NCI-H2029 (cell line): ENCODE measurements at places on chromosomes 11 and 22.

GRCh38 chr11:19952116-19952605 lies 208.1 kb downstream of the DBX1 start:
- DNase-seq = no peak

GRCh38 chr11:69819541-69820070 lies 390 bp upstream of the FGF3 start:
- DNase-seq = no peak

- no peak for DNase-seq
Measured at GRCh38 chr22:50271519-50271970, 1.4 kb upstream of the MAPK11 start.

DNA sequence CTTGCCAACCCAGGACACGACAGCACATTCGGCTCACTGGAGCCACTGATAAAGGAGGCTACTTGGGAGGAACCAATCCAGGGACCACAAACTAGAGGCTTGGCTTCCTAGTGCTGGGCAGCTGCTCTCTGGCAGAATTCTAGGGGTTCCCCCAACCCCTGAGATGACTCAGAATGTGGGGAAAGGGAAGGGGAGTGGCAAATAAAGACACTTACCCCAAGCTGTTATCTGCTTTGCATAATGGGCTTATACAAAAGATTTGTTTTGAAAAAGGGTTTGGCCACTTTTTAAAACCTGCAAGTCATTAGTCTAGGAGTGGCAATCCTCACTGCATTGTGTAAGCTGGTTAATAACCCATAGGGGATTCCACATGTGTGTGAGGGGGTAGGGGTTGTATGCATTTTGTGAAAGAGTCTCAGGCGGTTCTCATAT lies 64.1 kb upstream of the LMO1 start:
- DNase-seq = no peak

DNA sequence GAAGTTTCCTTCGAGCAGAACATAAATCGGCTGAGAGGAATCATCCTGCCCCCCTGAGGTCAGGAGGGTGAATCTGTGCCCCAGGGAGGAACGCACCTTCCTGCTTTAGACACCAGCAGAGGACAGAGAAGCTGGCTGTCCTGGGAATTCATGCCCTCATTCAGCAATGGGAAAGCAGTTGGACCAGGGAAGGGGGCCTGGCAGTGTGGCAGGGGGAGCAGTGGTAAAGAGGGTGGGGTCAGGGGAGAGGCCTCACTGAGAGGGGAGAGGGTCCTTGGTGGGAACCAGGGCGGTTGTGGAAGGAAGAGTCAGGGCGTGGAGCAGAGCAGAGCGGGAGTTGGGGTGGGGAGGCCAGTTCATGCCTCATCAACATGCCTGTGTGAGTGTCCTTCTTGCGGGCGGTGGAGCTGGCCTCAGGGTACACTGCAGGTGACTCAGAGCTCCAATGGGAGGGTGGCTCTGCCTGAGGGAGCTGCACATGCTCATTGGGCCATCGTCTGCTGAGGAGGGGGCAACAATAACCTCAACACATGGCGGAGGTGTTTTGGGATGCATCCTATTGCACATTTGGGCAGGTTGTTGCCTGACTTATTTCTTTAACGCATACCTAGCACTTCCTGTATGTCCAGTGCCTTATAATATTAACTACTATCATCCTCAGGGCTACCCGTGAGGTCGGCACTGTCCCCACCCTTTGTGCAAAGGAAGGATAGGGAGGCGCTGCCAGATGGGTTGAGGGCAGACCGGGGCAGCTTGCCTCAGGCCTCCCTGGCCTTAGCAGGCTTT lies 23.2 kb downstream of the MED15 start:
- DNase-seq = no peak

GRCh38 chr22:24504540-24504939 lies 9.4 kb downstream of the UPB1 start:
- no peak for DNase-seq

- no peak for DNase-seq
Measured at GRCh38 chr11:96122601-96123074, 198.7 kb upstream of the MTMR2 start.

DNA sequence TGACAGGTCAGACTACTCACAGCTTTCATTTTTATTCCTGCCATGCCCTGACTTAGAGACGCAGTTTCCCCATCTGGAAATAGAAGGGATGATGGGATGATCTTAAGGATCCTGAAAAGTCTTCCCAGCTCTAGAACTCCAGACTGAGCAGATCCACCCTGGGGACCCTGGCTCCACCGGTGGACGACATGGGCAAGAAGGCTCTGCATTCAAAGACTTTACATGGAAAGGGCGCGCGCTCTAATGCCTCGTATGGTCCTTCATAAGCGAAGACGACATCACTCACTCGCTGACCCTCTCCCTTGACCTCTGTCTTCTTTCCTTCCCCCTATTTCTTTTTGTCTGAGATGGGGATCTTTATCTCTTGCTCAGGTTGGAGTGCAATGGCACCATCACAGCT lies 24.4 kb upstream of the PHF21B start:
- no peak for DNase-seq

DNA sequence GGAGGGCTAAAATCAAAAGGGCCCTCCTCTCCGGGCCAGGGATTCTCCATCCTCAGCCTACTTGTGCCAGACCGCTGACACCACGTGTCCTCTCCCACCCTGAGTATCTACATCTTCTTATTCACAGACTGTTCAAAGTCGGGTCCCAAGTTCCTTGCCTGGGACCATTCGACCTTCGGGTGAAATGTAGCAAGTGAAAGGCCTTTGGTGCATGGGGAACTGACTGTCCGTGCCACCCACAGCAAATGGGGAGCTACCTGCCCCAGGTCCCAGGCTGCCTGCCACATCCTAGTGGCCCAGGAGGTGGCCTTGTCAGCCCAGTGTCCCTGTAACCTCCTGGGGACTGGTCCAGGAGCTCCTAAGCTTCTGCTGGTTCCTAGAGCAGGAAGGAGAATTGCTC lies 67.3 kb downstream of the RTL6 start:
- no peak for DNase-seq

DNA sequence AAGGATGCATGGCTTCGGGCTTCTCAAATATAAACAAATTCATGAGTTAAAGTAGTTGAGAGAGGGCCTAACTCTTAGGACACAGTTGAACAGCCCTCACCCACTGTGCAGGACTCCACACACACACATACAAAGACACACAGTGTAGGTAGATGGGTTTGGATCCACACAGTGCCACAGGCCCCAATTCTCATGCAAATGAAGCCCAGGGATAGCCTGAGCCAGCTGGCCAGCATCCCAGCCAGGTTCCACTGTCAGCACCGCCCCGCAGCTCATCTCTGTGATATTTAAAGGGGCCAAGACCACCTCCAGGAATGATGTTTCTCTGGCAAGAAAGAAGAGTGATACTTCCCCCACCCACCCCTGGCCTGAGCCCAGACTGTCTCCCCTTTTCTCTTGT lies 11.7 kb downstream of the SLC35C1 start:
- peak; percentile 75 for DNase-seq

DNA sequence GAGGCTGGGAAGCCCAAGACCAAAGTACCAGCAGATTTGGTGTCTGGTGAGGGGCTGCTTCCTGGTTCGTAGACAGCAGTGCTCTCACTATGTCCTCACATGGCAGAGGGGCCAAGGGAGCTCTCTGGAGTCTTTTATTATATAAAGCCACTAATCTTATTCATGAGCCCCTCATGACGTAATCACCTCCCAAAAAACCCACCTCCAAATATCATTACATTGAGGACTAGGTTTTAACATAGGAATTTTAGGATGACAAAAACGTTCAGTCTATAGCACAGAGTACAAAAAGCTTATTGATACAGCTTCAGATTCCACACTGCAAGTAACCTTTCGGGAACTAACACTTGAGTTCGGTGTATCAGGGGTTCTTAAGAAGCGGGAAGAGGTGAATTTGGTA lies 4.1 kb upstream of the MS4A18 start:
- DNase-seq = no peak

- DNase-seq = no peak
Measured at GRCh38 chr11:78429660-78430059, 12.0 kb upstream of the GAB2 start.

DNA sequence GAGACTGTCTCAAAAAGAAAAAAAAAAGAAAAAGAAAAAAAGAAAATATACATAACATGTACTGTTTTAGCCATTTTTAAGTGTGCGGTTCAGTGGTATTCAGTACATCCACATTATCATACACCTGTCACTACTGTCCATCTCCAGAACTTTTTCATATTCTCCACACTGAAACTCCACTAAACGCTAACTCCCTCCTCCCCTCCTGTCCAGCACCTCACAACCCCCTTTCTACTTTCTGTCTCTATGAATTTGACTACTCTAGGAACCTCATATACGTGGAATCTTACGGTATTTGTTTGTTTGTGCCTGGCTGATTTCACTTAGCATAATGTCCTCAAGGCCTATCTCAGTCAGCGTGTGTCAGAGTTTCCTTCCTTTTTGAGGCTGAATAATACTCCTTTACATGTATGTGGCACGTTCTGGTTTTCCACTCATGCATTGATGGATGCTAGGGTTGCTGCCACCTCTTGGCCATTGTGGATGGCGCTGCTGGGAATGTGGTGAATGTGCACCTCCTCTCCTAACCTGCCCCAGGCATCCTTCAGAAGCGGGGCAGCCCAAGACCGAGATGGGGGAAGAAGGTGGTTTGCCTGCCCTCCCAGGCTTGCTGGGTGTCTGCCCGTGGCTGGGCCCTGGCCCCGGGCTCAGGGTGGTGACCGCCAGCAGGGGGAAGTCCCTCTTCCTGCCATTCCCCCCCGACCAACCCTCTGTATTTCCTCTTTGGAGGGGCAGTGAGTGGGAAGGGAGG lies 60.5 kb downstream of the BCR start:
- DNase-seq = no peak

- DNase-seq = no peak
Measured at GRCh38 chr11:342328-342727, 21.7 kb upstream of the IFITM3 start.

GRCh38 chr22:28402060-28402459 lies 277.6 kb downstream of the TTC28 start:
- DNase-seq = no peak

- no peak for DNase-seq
Measured at GRCh38 chr11:64852804-64853509, 8.5 kb upstream of the CDC42BPG start.

GRCh38 chr22:19928207-19928606 lies 13.4 kb upstream of the COMT start:
- no peak for DNase-seq

DNA sequence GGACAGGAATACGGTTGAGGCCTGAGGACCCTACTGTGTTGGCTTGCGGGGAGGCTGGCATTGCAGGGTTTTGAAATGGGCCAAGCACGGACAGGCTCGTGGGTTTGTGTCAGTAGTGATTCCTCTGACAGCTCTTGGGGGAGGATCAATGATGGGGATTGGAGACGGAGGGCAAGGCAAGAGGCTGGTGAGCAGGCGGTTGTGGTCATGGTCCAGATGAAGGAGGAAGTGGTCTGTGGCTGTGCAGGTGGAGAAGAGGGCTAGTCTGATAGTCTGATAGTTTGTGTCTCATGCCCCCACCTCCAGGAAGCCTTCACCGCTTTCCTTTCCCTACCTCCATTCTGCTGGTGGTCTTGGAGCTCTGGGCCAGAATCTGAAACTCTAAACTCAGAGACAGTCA lies 3.0 kb downstream of the MAFF start:
- no peak for DNase-seq

- DNase-seq = no peak
Measured at GRCh38 chr11:64021757-64022093, 14.0 kb upstream of the FLRT1 start.

- DNase-seq = no peak
Measured at GRCh38 chr11:118911880-118912741, 13.6 kb downstream of the BCL9L start.

- DNase-seq = no peak
Measured at GRCh38 chr11:76670485-76671236, at the start of gene LRRC32. LRRC32 (minus strand) TSS chr11:76670747; CDS start chr11:76665954, 4,793 bp downstream.

DNA sequence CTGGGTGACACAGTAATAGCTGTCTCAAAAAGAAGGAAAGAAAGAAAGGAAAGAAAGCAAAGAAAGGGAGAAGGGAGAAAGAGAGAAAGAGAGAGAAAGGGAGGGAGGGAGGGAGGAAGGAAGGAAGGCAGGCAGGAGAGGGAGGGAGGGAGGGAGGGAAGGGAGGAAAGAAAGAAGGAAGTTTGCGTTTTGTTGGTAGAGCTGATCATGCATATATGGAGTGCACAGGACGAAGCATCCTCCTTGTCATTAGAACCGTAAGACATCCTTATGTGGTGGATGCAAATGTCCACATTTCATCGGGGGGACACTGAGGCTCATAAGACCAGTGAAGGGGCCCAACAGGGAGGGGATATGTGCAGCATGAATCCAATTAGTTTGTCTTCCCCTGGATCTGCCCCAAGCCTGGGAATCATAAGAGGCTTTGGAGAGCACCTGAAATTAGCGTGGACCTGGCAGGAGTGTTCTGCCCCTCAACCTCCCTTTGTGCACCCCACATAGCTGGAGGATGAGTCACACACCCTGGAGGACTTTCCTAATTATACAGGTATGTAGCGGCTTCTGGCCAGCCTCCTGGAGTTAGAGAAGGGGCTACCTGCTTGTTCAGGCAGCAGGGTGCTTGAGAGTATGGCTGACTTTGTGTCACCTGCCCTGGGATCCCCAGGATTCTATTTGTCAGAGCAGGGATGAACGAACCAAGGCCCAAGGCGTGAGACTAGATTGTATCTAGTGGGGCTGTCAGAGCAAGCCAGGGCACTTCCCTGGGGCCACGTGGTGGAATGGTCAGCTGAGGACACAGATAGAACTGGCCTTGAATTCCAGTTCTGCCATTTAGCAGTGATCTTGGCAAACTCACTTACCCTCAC lies 119.7 kb upstream of the CD82 start:
- DNase-seq = no peak

DNA sequence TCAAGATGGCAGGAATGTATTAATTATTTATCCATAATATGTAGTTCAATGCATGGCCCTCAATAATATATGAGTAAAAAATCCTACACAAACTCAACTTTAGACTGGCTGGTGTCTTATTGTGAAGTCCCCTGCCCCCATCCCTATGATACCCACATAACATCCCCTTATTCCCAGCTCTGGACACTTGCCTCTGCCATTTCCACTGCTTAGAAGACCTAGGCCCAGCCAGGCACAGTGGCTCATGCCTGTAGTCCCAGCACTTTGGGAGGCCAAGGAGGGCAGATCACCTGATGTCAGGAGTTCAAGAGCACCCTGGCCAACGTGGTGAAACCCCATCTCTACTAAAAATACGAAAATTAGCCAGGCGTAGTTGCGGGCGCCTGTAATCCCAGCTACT lies 84.4 kb downstream of the BDNF start:
- no peak for DNase-seq

DNA sequence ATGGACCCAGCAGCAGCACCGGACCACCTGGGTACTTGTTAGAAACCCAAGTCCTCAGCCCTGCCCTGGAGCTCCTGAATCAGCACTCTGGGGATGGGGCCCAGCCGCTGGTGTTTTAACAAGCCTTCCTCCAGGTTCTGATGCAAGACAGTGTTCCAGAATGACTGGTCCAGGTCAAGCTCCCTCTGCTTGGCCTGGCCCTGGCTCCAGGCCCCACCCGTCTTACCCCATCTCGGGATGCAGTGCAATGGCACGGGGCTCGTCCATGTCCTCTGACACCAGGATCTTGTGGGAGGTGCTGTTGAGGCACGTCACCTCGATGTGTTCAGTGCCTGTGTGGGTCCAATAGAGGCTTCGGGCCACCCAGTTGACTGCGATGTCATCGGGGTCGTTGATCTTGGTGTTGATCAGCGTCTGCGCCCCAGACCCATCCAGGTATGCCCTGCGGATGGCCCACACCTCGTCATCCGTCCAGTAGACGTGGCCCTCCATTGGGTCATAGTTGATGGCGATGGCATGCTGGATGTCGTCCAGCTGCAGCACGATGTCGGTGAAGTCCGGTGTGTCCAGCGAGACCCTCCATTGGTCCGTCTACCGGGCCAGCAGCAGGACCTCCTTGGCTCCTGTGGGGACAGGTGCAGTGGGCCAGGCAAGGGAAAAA lies 140.3 kb downstream of the CRYBB2 start:
- DNase-seq = no peak
